ENCODE measurements at places on chromosomes 16 and 17. TPM values are rescaled to one million over a fixed set of nuclear protein-coding genes. Genes with fewer than 3 reads are reported as not detected.
A peak's percentile ranks its signal among the peaks of the same experiment; 100 is the strongest.

Gene TMEM88
- 29.3 TPM for total RNA-seq

Gene OR1F1
- total RNA-seq: not detected

Gene HIC1
- total RNA-seq: 3.0 TPM

Gene TMEM11
- total RNA-seq: 17.8 TPM

Gene HSDL1
- 9.4 TPM for total RNA-seq

Gene PRSS22
- total RNA-seq: 0.93 TPM

Gene KRT36
- not detected for total RNA-seq

Gene ABCC6
- not detected for total RNA-seq

Gene OSGIN1
- total RNA-seq: 2.6 TPM

Gene CDT1
- total RNA-seq: 0.47 TPM

Gene RFWD3
- 47.0 TPM for total RNA-seq

Gene PRCD
- not detected for total RNA-seq

Gene CTRL
- total RNA-seq: 19.5 TPM

Gene KRTAP9-4
- total RNA-seq: not detected

Gene PIK3R6
- 0.60 TPM for total RNA-seq

DNA sequence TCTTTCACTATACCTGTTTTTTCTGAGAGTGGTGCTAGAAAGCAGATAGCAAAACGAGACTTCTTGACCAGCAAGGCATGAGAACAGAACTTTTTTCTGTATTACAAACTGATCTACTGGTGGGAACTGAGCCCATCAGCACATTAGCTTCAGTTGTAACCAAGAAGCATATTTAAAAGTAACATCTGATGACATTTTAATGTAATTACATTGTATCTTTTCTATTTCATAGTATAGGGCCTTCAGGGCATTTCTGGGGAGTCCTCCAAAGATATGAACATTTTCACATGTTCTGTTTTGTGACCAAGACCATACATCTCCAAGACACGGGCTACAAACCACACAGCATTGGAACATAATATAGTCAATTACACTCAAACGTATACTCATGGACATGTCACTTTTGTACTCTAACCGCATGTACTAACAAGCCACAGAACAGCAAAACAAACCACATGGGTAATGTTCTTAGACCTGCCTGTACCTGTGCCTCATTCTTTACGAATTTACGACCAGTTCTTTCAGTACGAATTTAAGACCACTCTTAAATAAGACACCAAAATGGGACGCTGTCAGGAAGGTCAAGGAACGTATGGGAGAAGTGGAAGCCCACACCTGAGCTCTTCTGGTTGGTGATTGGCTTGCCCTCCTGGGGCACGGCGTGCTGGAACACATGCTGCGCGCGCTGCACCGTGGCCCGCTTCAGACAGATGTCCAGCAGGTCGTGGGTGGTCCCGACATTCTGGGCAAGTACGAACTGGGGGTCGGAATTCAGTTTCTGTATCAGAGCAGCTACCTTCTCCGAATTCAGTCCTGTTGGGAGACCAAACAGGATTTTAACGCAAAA is 825 bp downstream of the BLMH start:
- peak; percentile 12 for DNase-seq

GRCh38 chr17:62648251-62648955 is 20.9 kb downstream of the MRC2 start:
- DNase-seq: no peak

DNA sequence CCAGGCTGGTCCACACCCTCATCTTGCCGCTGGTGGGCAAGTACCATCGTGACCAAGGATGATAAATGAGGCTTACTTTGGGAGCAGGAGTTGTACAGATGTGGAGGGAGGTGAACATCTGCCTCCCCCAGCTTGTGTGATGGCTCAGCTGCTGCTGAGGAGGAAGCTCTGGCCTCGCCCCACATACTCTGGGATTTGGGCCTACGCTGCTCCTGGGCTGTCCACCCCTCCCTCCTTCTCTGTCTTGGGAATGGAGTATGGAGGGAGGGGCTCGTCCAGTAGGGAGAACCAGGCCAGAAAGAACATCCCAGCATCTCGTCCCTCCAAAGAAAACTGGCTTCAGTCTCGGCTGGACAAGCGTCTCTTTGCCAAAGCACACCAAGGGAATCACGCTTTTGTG is 134.8 kb upstream of the CDC42EP4 start:
- no peak for DNase-seq

GRCh38 chr16:3097266-3097665 is 1.8 kb downstream of the ZSCAN10 start:
- DNase-seq: no peak

- no peak for DNase-seq
These were observed 1.5 kb upstream of the SRCAP start for GRCh38 chr16:30697264-30698138.

GRCh38 chr17:978103-979093 is 1.2 kb downstream of the NXN start:
- peak; percentile 40 for DNase-seq

- no peak for DNase-seq
These were observed 9.0 kb upstream of the C16orf95 start for GRCh38 chr16:87326151-87326571.

GRCh38 chr16:86512860-86513470 is 2.6 kb downstream of the FOXF1 start:
- no peak for DNase-seq

- DNase-seq: no peak
These were observed 1.2 kb downstream of the DUSP14 start for GRCh38 chr17:37490638-37491614.

DNA sequence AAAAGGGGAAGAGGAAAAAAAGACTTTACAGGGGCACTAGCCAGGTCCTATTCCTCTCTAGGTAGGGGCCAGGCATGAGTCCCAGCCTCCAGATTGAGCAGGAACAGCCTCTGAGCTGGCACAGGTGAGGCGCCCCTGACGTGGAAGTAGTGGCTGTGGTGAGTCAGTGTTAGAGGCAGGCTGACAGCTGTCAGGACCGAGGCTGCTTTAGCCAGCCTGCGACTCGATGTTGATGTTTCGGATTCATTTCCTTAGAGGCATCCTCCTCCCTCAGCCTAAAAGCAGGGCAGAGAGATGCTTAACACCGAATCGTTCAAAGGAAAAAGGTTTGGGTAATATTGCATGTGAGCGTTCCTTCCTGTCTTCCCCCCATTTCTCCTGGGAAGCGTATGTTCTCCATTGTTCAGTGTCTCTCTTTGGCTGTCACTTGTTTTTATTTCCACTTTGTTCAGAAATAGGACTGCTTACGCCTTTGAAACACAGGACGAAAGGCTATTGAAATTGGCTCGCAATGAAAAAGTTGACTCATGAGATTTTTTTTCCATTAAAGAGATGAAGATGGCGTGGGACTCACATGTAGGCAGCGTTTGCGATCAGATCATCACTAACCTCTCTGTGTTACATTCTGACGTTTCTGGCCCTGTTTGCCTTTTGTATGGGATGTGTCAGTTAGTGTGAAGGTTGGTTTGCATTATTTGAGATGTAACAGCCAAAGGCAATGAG is 1.3 kb downstream of the KIAA0513 start:
- DNase-seq: peak; percentile 72

- no peak for DNase-seq
These were observed 4.4 kb upstream of the ZFP1 start for GRCh38 chr16:75143941-75144340.

DNA sequence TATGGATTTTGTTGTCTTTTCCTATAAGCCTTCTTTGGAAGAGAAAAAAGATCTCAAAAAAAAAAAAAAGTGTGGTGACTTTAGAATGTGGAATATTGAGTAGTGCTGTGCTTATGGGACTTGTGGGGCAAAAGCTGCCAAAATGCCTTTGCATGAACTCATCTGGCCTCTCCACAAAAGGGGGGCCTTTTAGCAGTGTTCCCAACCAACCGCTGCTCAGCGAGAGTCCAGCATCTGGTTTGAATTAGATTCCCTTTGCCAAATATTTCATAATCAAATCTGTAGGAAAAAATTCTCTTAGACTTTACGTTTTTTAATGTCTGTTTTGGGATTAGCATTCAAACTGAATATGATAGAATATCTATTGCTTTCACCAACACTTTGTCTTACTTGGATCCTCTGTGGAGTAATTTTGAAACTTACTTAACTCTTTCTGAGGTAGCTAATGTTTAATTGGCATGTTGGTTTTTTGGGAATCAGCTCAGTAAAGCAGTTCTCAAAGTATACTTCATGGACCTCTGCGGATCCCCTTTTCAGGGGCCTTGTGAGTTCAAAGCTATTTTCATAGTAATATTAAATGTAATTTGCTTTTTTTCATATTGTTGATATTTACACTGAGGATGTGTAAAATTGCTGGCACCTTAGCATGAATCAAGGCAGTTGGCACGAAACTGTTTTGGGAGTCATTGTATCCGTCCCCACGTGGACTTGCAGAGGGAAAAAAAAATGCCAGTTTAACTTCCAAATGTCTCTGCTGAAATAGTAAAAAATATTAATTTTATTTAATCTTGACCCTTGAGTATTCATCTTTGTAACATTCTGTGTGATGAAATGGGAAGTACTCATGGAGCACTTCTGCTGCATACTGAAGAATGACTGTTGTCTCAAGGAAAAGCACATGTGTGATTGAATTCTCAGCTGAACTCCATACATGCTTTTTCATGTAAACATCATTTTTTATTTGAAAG is 34.7 kb upstream of the VPS4A start:
- no peak for DNase-seq

All from CD4-positive, alpha-beta T cell (primary cell).